ENCODE measurements at places on chromosomes 12 and 14. TPM values are rescaled to one million over a fixed set of nuclear protein-coding genes. Genes with fewer than 3 reads are reported as not detected.

DNA sequence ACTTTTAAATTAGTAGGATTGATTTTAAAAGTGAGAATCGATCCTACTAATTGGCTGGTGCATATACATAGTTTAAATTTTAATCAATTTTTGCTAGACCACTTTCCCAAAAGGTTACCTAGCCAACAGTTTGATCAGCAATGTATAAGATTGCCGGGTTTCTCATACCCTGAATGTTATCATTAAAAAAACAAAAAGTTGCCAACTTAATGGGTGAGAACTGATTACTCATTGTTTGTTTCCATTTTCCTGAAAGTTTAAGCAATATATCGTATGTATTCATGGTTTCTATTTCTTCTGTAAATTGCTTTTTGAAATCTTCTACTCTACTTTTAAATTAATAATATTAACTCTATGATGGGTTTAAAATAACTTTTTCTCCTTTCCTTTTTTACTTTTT, 4.4 kb upstream of the MYBPC1 start:
- no peak for DNase-seq

DNA sequence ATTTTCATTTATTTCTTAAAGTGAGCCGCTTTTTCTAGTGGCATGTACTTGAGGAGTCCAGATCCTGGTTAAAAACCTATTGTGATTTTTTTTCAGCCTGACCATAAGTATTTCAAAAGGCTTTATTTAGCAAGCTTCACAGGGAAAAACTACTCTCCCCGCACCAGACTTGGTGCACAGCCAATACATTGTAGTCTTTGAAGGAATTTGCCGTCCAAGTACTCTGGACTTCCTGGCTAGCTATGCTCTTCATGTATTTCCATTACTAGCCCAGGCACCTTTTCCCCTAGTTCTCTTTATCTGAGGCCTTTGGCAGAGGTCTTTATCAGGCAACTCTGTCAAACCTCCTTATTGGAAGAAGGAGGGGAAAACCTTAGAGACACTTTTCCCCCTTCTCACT, 234.7 kb downstream of the CCDC91 start:
- no peak for DNase-seq

DNA sequence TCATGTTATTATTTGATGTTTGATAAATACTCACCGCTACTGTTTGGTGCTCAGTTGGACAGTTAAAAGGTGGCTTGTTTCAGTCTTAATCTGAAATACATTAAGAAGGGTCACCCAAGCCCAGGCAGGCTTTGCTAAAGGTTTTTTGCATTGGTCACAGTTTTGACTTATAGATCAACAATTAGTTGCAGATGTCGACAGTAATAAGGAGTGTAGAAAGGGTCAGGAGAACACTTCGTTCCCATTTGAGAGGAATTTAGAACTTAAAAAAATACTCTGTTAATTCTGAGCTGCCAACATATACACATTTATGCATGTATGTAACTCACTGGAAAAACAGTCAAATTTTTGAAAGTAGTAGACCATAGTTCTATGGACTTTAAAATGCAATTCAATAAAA, 130.3 kb downstream of the TMEM30B start:
- no peak for DNase-seq

PPTC7 gene
- polyA plus RNA-seq: 134 TPM

- DNase-seq: no peak
These were observed 4.0 kb downstream of the MYH7 start for GRCh38 chr14:23431486-23431885.

BCL7A gene
- polyA plus RNA-seq: 8.1 TPM

ASPG gene
- polyA plus RNA-seq: 0.06 TPM

GRCh38 chr14:83260751-83261150, 1727.1 kb upstream of the SEL1L start:
- no peak for DNase-seq

SCN8A gene
- 0.08 TPM for polyA plus RNA-seq

- DNase-seq: no peak
These were observed 6.2 kb upstream of the DHRS2 start for GRCh38 chr14:23629832-23630396.

AMHR2 gene
- 0.84 TPM for polyA plus RNA-seq

All from psoas muscle (tissue), 8 donors.